ENCODE measurements at places on chromosomes 3 and 15. TPM values are rescaled to one million over a fixed set of nuclear protein-coding genes. Genes with fewer than 3 reads are reported as not detected.

Gene SPATA12
- total RNA-seq: not detected

Gene LRRIQ4
- not detected for total RNA-seq

Gene CLDN16
- 0.24 TPM for total RNA-seq

Gene KNL1
- 34.5 TPM for total RNA-seq

Gene TRIM42
- total RNA-seq: not detected

GRCh38 chr3:184757022-184757651, 45.3 kb upstream of the MAGEF1 start:
- DNase-seq: no peak

- DNase-seq: no peak
Measured at GRCh38 chr3:50545781-50546180, 21.8 kb downstream of the C3orf18 start.

DNA sequence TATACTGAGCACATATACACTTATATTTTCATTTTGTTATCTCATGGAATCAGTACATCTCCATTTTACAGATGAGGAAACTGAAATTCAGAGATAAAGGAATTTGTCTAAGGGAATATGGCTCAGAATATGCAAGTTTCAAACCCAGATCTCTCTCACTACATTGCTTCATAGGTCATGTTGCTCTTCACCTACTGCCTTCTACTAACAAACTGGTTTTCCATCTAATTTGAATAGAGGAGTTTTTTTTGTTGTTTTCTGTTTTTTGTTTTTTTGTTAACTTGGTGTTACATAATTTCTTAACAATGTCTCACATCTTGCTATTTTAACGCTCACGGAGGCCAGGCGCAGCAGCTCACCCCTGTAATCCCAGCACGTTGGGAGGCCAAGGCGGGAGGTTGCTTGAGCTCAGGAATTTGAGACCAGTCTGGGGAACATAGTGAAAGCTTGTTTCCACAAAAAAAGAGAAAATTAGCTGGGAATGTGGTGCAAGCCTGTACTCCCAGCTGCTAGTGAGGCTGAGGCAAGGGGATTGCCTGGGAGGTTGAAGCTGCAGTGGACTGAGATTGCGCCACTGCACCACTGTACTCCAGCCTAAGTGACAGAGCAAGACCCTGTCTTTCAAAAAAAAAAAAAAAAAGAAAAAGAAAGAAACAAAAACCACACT, 37.0 kb downstream of the FMN1 start:
- DNase-seq: no peak

GRCh38 chr15:65818927-65819562, 27.0 kb upstream of the DENND4A start:
- DNase-seq: no peak

GRCh38 chr3:28700728-28701127, 352.1 kb upstream of the AZI2 start:
- no peak for DNase-seq

DNA sequence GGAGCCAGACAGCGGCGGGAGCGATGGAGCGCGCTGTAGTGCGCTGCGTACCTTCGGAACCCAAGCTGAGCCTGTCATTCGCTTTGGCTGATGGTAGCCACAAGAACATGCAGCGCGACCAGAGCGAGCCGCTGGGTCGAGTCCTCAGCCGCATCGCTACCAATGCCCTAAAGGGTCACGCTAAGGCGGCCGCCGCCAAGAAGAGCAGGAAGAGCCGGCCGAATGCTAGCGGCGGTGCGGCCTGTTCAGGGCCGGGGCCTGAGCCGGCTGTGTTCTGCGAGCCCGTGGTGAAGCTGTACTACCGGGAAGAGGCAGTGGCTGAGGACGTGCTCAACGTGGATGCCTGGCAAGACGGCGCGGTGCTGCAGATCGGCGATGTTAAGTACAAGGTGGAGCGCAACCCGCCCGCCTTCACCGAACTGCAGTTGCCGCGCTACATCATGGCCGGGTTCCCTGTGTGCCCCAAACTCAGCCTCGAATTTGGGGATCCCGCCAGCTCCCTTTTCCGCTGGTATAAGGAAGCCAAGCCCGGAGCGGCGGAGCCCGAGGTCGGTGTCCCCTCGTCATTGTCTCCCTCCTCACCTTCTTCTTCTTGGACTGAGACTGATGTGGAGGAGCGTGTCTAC, 498 bp downstream of the PDE12 start:
- no peak for DNase-seq

- no peak for DNase-seq
Measured at GRCh38 chr15:60135961-60136360, 131.8 kb downstream of the FOXB1 start.

DNA sequence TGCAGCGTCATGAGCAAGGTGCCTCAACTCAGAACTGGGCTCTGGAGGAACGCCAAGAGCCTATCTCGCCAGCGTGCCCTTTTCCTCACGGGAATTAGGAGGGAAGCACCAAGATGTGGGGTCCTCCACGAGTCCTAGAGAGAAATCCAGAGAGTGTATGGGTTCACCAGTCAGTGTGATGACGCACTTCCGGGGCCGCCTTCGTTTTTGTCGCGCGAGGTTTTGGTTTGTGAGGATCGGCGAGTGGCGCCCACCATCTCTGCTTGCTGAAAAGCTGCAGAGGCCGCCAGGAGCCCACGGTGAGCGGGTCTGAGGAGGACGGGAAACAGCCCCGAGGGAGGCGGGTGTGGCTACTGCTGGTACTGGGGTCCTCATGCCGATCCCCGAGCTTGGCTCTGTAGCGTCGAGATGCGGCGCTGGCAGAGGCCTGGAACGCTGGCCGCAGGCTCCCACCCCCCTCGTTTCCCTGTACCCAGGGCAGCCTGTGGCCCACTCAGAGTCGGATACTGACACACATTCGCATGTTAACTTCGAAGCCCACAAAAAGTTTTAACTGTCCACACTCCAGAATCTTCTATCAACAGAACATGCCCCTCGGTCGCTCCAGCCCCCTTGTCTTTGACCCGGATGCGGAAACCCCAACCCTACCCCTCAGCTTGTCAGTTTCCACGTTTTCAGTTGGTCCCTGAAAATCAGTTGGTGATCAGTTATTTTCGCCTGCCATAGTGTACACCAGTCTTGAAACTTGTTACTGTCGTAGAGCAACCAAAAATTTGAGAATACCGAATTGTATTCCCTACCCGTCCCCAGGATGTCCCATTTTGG, 30.4 kb downstream of the ZNF662 start:
- no peak for DNase-seq

DNA sequence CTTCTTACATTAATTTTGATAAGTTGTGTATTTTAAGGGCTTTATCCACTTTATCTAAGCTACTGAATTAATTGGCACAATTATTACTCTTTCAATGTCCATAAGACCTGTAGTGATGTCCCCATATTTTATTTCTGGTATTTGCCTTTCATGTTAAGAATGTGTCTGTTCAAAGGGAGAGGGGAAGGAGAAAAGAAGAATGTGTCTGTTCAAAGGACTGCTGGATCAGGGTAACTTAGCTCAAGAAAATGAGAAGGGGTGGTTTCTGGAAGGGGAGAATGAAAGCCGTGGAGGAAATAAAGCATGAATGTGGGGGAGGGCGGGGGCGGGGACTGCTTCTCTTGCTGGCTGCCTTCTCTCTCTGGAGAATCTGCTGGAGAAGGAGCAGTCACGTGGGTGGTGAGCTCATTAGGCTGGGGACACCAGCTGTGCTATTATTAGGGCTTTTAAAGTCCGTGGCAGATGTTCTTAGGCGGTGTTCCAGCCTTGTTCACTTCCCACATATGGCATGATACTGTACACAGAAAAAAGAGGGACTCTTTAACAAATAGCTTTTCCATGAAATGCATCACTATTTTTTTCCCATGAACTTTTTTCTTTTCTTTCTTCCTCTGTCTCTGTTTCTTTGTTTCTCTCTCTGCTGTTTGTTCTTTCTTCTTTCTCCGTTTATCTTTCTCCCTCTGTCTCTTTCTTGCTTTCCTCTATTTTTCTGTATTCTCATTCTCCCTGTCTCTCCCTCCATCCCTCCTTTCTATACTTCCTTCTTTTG, 63.7 kb upstream of the ULK4 start:
- DNase-seq: no peak

DNA sequence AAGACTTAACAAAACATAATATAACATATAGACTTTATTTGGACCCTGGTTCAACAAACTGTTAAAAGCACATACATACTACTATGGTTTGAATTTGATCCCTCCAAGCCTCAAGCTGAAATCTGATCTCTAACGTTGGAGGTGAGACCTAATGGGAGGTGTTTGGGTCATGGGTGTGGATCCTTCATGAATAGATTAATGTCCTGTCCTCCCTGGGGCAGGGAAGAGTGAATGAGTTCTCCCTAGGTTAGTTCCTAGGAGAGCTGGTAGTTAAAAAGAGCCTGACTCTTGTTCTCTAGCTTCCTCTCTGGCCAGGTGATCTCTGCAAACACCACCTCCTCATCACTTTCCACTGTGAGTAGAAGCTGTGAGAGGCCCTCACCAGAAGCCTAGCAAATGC, 36.4 kb downstream of the CLASP2 start:
- DNase-seq: no peak

DNA sequence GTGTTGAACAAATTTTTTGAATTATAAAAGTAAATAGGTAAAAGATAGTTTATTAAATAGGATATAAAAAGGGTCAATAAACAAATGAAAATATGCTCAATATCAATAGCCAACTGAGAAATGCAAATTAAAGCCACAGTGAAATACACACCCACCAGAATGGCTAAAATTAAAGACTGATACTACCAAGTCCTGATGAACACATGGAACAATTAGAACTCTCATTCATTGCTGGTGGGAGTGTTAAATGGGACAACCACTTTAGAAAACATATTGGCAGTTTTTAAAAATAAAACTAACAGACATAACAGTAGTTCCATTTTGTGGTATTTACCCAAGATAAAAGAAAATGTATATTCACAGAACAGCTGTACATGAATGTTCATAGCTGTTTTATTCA, 41.2 kb downstream of the CCDC32 start:
- DNase-seq: no peak

DNA sequence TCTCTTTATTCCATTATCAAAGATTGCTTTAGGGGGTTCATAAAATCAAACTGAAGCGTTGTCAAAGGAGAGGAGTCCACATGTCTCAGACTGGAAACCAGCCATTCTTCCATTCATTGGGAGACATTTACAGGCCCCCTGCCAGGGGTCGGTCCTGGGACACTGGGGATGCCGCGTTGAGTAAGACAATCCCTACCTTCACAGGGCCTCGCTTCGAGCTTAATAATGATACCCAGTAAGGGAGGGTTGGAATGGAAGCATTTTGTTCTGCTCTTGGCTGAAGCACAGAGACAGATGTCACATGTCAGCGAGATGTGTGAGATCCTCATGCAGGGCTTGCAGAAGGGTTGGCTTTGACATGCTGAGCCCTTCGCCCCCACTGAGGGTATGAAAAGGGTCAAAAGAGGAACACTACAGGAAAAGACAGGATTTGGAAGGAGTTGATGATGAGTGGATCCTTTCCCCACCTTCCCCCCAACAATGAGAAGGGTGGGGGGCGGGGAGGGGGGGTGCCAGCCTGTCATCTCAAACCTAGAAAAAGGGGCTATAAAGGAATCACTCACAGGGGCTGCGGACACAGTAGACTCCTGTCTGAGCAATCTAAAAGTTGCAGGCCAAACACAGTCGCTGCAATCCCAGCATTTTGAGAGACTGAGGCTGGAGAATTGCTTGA, 25.6 kb upstream of the ARL8B start:
- no peak for DNase-seq
